Gastroesophageal sphincter (tissue), 4 donors: ENCODE measurements at places on chromosomes 2 and 18. TPM values are rescaled to one million over a fixed set of nuclear protein-coding genes. Genes with fewer than 3 reads are reported as not detected.

GRCh38 chr2:223075301-223076270 lies 23.6 kb downstream of the KCNE4 start:
- ATAC-seq, result no peak

DNA sequence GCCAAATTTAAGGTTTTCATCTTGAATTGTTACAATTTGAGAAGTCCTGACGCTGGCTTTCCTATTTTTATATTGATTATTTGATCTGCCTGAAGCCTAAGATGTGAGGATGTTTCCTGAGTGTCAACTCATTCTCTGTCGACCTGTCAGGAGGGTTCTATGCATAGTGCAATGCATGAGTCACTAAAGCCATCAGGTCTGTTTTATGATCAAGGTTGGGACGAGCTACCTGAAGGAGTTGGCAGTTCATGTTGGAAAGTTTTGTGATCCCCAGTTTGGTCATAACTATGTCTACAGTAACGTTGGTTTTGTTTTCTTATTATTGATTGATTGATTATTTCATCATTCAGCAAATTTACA lies 71.2 kb downstream of the NABP1 start:
- no peak for ATAC-seq

Gene CCDC88A
- 63.5 TPM for total RNA-seq

Gene RMC1
- 27.7 TPM for total RNA-seq

- ATAC-seq, result no peak
These were observed 188.7 kb downstream of the RTP5 start for GRCh38 chr2:242058116-242058680.

GRCh38 chr2:104867813-104868504 lies 14.0 kb downstream of the POU3F3 start:
- ATAC-seq, result no peak

DNA sequence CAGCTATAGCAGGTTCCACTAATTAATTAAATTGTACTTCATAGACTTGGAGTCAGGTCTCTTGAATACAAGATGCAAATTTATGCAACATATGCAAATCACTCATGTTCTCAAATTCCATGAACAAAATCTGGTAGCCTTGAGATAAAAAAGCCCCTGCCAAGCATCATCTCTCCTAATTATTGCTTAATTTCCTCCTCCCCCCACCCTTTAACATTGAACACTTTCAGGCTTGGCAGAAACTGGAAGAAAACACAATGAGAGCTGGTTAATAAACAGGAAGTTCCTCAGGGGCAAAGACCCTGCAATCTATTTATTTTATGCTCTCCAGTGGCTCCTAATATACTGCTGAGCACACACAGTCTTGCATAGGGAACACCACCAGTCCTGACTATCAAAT lies 35.6 kb upstream of the ACVR1 start:
- ATAC-seq, result no peak

Gene SERPINB4
- total RNA-seq, result not detected
